Suprapubic skin (tissue), 4 donors: ENCODE measurements at places on chromosomes 2 and 18.

DNA sequence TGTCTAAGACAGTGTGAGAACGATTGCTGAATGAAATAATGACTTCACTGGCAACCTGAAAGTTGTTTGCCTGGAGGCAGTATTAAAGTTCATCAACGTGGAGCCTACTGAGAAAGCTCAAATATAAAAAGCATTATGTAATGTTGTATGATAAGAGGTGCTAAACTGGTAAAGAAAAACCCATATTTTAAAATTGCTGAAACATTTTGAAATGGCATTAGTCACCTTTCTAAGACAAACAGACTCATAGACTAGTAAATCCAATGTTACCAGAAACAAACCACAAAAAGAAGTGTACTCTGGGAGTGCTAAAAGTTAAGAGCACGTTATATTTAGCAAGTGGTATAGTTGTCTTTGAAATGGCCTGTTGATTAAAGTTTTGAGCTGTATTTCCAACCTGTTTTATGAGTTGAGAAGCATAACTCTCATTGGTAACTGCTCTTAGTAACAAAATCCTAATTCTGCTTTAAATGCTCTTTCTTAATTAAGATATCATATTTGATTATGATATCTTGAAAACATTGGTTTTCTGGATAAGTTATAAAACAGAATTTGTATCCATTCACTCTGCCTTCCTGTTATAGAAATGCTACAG lies 62.7 kb downstream of the CYP1B1 start:
- no peak for DNase-seq

GRCh38 chr2:23363831-23364230 lies 21.1 kb upstream of the KLHL29 start:
- no peak for DNase-seq

GRCh38 chr18:3139406-3139805 lies 80.4 kb downstream of the MYOM1 start:
- DNase-seq, result no peak

DNA sequence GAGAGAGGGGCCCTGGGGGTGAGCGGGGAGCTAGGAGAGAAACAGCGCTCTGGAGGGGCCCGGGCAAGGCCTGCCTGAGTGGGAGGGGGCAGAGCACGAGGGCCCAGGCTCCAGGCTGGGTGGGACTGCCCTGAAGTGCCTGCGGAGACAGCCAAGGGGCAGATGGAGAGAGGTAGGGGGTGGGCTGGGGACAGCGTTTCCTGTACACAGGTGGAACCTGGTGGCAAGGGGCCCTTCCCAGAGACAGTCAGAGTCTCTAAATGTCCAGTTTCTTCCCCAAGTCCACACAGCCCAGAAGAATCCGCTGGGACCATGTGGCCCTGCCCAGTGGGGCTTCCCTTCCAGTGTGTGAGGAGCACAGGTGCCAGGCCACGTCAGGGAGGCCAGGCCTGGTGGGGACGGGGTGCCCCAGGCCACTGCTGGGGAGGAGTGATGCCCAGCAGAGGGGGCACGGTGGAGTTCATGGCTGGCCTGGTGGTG lies 1.7 kb upstream of the GPR35 start:
- DNase-seq, result no peak

GRCh38 chr2:190162851-190163250 lies 100.3 kb upstream of the MSTN start:
- DNase-seq, result no peak

- no peak for DNase-seq
These were observed 819 bp downstream of the GRHL1 start for GRCh38 chr2:9952286-9952737.

- no peak for DNase-seq
These were observed 65.0 kb upstream of the ZNF236 start for GRCh38 chr18:76757335-76757734.

DNA sequence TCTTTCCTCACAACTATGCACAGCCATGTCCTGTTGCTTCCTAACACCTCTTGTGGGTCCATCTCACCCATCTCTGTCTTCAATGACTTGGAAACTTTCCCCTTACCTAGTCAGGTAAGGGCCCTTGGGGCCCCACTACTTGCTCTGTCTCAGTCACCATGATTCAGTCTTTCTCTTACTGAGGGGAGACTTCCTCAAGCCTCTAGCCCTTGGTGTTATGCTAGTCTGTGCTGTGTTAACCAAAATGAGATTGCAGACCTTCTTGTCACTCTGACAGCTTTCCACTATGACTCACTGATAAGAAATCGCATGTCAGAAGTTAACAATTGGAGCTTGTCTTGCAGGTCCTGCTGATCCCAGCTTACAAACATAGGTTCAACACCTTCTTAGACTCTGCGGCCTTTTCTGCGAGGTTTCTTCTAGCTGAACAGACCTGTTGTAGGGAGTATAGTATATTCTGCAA lies 65.3 kb downstream of the WDR75 start:
- no peak for DNase-seq

DNA sequence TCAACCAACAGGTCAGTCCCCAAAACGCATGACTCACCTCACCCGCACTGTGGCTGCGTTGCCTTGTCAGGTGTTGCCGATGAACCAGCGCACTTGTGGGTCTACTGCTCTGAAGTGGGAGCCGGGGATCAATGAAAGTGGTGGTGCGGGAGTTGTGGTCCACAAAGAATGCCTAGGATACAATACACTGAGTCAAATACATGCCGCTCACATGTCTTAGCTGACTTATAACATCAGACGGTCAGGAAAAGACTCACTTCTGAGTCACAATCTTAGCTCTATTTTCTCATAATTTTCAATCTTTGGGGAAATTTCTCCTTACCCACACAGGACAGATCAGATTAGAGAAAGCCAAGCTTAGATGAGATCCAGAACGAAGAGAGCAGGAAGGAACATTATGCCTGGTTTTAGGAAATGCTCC lies 107.1 kb upstream of the STK17B start:
- DNase-seq, result no peak

- no peak for DNase-seq
These were observed 105.6 kb upstream of the FHL2 start for GRCh38 chr2:105504459-105504858.

GRCh38 chr2:241925821-241926441 lies 56.4 kb downstream of the RTP5 start:
- DNase-seq, result no peak

GRCh38 chr2:238081150-238081549 lies 19.0 kb upstream of the ESPNL start:
- DNase-seq, result no peak

- DNase-seq, result no peak
These were observed 116.2 kb downstream of the TANC1 start for GRCh38 chr2:159084384-159085370.

- no peak for DNase-seq
These were observed 543.6 kb upstream of the NRP2 start for GRCh38 chr2:205138735-205139134.

GRCh38 chr2:188512456-188512855 lies 220.8 kb downstream of the GULP1 start:
- no peak for DNase-seq

- DNase-seq, result peak; percentile 67
These were observed 73.3 kb upstream of the NFATC1 start for GRCh38 chr18:79322441-79322840.
